ENCODE measurements at places on chromosomes 6 and 20. TPM values are rescaled to one million over a fixed set of nuclear protein-coding genes. Genes with fewer than 3 reads are reported as not detected.

DNA sequence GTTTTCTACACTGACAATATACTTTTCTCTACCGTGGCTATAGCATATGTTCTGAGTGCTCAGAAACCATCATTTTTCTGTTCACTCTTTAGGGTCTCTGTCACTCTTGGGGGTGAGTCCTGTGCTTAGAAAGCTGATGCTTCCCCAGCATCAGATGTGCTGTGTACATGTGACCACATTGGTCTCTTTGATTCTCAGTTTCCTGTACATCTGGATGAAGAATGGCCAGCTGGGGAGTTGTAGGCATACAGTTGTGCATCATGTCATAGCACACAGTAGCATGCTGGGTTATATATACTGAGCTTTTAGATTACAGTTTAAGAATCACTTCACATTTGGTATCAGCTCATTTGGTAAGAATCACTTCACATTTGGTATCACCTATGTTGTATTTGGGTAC is 238.6 kb upstream of the PREP start:
- H3K27me3 ChIP-seq = no peaks in the 10 kb centered on the region
- no peak overlapping the region for H3K27ac ChIP-seq
- no peak overlapping the region for H3K4me3 ChIP-seq
- no peaks in the 10 kb centered on the region for H3K4me1 ChIP-seq
- H3K36me3 ChIP-seq = no peaks in the 10 kb centered on the region

- H3K4me3 ChIP-seq = no peak overlapping the region
- no peaks in the 10 kb centered on the region for H3K36me3 ChIP-seq
- no peak overlapping the region for H3K27ac ChIP-seq
Observed at GRCh38 chr20:14600527-14600926, 263.1 kb upstream of the FLRT3 start.

Gene RIMS4
- polyA plus RNA-seq = 0.03 TPM

GRCh38 chr6:148616841-148617240 is 130.0 kb upstream of the UST start:
- peak; percentile 63 for DNase-seq
- H3K4me1 ChIP-seq = no peaks in the 10 kb centered on the region
- no peaks in the 10 kb centered on the region for H3K27me3 ChIP-seq
- no peaks in the 10 kb centered on the region for H3K36me3 ChIP-seq

DNA sequence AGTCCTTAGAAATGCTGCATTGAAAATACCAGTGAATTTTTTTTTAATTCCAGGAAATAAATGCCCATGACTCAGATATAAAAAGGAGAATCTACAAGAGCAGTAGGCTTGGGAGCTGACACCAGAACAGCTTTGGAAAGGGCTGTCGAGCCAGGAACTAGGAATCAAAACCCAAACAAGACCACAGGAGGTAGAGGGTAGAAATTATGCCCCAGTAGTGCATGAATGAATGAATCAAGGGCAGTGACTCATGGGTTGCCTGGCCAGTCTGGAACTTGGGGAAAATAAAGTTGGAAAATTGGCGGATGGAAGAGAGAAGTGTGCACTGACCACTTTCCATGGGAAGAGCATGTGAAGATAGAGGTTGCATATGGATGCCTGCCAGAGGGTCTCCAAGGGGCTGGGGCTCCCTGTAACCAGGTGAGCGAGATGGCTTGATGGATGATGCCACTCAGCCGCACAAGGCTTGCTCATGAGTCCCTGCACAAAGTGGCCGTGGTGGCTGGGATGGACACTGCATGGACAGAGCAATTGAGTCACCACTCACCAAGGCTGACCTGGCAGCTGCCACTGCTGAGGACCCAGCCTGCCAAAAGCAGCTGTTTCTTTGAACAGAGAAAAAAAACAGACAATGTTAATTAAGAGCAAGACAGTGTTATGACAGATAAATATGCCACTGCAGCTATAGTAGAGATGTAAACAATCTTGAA is 15.2 kb upstream of the MCCD1 start:
- H3K4me3 ChIP-seq = no peak overlapping the region
- no peak overlapping the region for H3K27ac ChIP-seq

GRCh38 chr6:43240950-43241349 is 2.3 kb upstream of the TTBK1 start:
- no peaks in the 10 kb centered on the region for H3K4me1 ChIP-seq
- no peak overlapping the region for H3K27ac ChIP-seq
- no peaks in the 10 kb centered on the region for H3K36me3 ChIP-seq
- no peak for DNase-seq
- no peak overlapping the region for H3K4me3 ChIP-seq

GRCh38 chr6:159654483-159655098 is 38.5 kb downstream of the SOD2 start:
- no peaks in the 10 kb centered on the region for H3K27me3 ChIP-seq
- H3K4me3 ChIP-seq = no peak overlapping the region
- peak; percentile 79 for DNase-seq

DNA sequence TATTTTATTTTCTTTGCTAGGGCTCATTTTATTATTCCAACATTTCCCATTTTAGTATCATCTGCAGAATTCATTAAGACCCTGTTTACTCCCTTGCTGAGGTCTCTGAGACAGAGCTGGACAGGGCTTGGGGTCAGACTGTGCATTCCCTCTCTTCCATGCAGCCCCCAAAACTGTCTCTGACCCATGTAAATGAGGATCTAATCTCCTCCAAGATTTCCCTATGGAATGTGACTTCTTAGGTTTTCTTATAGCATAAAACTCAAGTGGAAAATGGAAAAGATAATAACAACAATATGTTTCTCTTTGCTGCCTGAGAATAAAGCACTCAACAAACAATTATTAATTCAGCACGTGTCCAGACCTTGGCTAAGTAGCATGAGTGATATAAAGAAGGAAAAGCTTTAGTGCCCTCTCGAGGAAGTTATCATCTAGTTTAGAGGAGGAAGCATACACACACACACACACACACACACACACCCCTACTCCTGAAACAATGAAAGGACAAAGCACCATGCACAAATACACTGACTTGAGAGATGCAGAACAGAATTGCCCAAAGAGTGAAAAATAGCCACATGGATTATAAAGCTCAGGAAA is 815.5 kb downstream of the BCKDHB start:
- H3K27me3 ChIP-seq = no peaks in the 10 kb centered on the region
- H3K36me3 ChIP-seq = no peaks in the 10 kb centered on the region
- H3K4me3 ChIP-seq = no peak overlapping the region

Gene CFAP206
- polyA plus RNA-seq = 0.11 TPM

GRCh38 chr6:11869672-11870340 is 91.2 kb upstream of the ADTRP start:
- H3K27me3 ChIP-seq = no peaks in the 10 kb centered on the region
- no peak overlapping the region for H3K4me3 ChIP-seq
- no peaks in the 10 kb centered on the region for H3K36me3 ChIP-seq
- no peak overlapping the region for H3K27ac ChIP-seq
- peaks cover 6% of the 10 kb centered on the region for H3K4me1 ChIP-seq

DNA sequence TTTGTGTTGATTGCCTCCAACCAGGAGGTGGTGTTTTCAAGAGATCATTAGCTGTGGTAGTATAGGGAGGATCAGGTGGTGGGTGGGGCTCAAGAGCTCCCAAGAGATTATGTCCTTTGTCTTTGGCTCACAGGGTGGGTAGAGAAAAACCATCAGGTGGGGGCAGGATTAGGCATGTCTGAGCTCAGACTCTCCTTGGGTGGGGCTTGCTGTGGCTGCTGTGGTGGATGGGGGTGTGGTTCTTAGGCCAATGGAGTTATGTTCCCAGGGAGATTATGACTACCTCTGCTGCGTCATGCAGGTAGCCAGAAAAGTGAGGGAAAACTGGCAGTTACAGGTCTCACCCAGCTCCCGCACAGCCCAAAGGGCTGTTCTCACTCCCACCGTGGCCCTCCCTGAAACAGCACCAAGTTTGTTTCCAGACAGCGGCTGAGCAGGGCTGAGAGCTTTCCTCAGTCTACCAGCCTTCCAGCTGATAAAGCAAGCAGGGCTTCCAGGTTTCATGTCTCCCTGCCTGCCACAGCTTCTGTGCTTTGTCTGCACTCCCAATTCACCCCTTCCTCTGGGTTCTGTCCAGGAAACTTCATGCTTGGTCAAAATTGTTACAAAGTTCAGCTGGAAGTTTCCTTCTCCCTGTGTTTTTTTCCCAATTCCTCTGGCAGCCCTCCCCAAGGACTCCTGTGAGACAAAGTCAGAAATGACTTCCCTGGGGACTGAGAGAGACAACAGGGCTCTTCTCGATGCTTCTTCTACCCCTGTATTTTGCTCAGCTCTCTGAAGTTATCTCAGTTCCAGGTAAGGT is 481.1 kb upstream of the MAN1A1 start:
- H3K27me3 ChIP-seq = no peaks in the 10 kb centered on the region
- H3K4me3 ChIP-seq = no peak overlapping the region
- no peaks in the 10 kb centered on the region for H3K4me1 ChIP-seq

Gene CNR1
- not detected for polyA plus RNA-seq

Gene ETV7
- polyA plus RNA-seq = 0.18 TPM

Gene GSTA2
- polyA plus RNA-seq = not detected

GRCh38 chr6:113526995-113527394 is 330.1 kb upstream of the MARCKS start:
- H3K36me3 ChIP-seq = no peaks in the 10 kb centered on the region
- no peak overlapping the region for H3K4me3 ChIP-seq
- H3K27me3 ChIP-seq = no peaks in the 10 kb centered on the region
- DNase-seq = no peak

GRCh38 chr6:158069800-158070195 is 88.1 kb downstream of the SYNJ2 start:
- H3K4me1 ChIP-seq = peaks cover 14% of the 10 kb centered on the region
- H3K36me3 ChIP-seq = peaks cover 35% of the 10 kb centered on the region
- DNase-seq = peak; percentile 24
- no peaks in the 10 kb centered on the region for H3K27me3 ChIP-seq
- no peak overlapping the region for H3K4me3 ChIP-seq
- no peak overlapping the region for H3K27ac ChIP-seq

DNA sequence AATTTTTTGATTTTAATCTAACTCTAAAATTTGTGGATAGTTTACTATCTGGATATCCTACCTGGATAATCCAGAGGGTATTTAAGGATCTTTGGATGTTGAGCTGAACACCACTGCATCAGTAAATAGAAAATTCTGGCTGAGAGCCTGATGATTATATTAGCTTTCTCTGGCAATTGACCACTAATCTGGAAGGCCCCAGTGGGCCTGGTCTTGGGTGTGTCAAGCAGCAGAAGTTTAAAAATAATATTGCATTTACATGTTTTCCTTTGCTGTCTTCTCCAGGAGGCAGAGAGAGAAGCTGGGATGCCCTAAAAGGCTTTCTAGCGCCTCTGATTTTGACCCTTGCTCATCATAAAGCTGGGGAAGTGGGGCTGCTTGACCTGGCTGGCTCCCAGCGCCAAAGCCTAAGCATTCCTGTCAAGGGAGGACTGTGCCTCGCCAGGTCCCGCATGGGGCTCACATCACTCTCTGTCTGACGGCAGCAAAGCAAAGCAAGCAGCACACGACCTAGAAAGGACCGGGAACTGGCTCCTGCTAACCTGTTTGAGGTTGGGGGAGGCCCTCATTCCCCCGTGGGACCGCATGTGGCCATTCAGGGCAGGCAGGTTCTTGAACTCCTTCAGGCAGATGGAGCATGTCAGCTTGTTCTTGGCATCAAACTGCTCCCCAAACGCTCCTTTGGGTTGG is 46.6 kb upstream of the MRPS10 start:
- H3K4me3 ChIP-seq = no peak overlapping the region
- H3K4me1 ChIP-seq = peaks cover 3% of the 10 kb centered on the region
- no peak for DNase-seq
- H3K36me3 ChIP-seq = peaks cover 15% of the 10 kb centered on the region

Data from fibroblast of lung (primary cell).